ENCODE measurements at places on chromosomes 13 and 19. TPM values are rescaled to one million over a fixed set of nuclear protein-coding genes. Genes with fewer than 3 reads are reported as not detected.

GRCh38 chr13:111531505-111531904 is 211.1 kb downstream of the TEX29 start:
- no peak for ATAC-seq

Gene PLIN5
- not detected for total RNA-seq

Gene SLC25A41
- not detected for total RNA-seq

Gene F10
- total RNA-seq: 1.0 TPM
